ENCODE measurements at places on chromosomes 7 and 10.
A peak's percentile ranks its signal among the peaks of the same experiment; 100 is the strongest.

GRCh38 chr10:7647062-7647664 is 19.6 kb downstream of the ITIH5 start:
- DNase-seq: no peak

GRCh38 chr7:152403726-152404125 is 32.1 kb downstream of the KMT2C start:
- DNase-seq: no peak

DNA sequence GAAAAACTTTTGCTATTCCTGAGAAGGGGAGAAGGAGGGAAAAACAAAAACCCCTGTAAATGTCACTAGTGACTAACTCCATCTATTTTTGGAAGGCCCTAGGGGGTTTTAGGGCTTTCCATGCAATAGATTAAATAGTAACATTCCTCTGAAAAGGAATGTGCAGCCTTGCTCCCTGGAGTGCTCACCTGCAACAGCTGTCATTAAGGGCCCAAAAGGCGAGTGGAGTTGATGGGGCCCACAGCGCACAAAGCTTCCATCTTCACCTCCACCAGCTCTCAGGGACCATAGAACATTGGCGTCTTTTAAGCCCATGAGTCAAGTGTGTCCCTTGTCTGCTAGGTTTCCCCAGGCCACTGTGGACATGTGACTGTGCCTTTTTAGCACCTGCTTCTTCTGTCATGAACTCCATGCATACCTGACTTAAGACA is 58.0 kb upstream of the IL6 start:
- no peak for DNase-seq

- DNase-seq: no peak
Measured at GRCh38 chr7:123023126-123023525, 27.6 kb upstream of the TAS2R16 start.

DNA sequence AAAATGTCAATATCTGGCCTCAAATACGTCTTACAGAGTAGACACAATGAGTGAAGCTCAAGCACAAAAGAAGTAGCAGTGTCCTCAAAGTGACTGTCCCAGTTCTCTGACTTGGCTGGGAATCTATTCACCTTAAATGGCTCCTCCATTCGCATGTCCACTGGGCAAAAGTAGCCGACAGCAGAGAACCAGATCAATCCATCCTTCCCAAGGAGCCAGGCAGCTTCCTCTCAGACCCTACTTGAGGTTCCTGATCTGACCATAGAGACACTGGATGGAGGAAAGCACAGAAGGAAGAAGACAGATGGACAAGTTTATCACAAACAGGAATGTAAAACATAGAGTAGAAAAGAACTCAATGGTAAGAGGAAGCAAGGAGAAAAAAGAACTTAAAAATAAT is 53.5 kb downstream of the CDK6 start:
- DNase-seq: no peak

- DNase-seq: no peak
Measured at GRCh38 chr10:106224676-106225075, 939.8 kb downstream of the SORCS1 start.

DNA sequence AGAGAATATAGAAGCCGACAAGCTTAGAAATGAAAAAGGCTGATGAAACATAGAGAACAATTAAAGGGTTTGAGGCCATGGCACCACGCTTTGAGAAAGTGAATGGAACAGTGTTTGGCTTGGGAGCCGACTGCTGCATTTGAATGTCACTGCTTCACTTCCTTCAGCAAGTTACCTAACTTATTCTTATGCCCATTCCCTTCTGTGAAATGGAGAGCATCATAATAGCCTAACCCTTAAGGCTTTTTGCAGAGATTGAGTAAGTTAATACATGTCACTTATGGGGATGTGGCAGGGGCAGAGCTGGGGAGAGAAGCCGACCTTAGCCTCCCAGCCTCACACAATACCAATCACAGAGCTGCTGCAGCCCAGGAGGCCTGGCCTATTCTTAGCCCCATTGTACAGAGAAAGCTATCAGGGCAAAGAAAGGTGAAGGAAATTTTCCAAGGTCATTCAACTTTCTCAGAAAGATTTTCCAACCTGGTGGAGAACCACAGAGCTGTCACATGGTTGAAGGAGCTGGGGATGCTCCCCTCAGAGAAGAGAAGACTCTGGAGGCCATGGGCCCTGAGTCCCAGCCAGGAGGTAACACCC is 186.0 kb upstream of the GDF10 start:
- DNase-seq: no peak

DNA sequence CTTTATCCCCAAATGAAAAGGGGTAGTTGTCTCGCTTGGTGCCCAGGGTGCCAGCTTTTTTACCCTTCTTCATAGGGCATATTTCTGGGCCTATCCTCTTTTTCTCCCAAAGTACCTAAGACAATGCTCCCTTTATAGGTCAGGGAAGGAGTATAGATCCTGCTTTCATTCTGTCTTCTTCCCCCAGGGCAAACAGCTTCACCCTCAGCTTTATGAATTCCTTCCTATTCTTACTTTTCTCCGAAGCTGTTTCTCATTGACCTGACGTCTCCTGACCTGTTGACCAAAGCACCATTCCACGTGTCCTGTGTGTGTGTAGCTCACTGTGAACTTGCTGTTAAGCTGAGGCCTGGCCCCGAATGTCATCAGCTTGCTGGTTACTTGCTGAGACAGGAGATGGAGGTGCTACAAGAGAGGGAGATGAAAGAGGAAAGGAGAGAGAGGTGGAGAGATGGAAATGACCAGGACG is 48.9 kb downstream of the PYROXD2 start:
- DNase-seq: no peak

- DNase-seq: no peak
Measured at GRCh38 chr7:157467496-157468212, 130.8 kb downstream of the DNAJB6 start.

DNA sequence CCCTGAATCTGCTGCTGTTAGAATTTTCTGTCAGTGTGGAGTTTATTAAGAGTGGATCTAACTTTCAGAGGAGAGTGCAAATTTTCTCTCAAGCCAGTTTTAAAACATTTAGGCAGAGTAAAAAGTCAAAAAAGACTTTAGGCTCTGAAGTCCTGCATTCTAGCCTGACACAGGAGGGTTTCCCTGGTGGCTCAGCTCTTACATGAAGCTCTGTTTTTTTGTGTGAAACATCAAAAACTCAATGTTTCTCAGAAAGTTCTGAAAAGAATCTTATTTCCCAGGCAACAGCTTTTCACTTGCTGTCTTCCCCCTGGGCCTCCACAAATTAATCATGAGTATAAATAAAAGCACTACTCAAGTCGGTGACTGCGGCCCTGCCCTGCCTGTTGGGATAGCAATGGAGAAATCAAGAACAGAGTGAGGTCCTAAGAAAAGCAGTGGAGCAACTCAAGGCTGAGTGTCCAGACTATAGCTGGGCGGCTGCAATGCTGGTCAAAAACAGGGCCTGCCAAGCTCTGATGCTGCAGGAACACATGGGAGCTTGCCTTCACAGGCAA is 22.3 kb upstream of the WDR11 start:
- no peak for DNase-seq

- DNase-seq: no peak
Measured at GRCh38 chr7:131533566-131534561, 22.6 kb downstream of the PODXL start.

DNA sequence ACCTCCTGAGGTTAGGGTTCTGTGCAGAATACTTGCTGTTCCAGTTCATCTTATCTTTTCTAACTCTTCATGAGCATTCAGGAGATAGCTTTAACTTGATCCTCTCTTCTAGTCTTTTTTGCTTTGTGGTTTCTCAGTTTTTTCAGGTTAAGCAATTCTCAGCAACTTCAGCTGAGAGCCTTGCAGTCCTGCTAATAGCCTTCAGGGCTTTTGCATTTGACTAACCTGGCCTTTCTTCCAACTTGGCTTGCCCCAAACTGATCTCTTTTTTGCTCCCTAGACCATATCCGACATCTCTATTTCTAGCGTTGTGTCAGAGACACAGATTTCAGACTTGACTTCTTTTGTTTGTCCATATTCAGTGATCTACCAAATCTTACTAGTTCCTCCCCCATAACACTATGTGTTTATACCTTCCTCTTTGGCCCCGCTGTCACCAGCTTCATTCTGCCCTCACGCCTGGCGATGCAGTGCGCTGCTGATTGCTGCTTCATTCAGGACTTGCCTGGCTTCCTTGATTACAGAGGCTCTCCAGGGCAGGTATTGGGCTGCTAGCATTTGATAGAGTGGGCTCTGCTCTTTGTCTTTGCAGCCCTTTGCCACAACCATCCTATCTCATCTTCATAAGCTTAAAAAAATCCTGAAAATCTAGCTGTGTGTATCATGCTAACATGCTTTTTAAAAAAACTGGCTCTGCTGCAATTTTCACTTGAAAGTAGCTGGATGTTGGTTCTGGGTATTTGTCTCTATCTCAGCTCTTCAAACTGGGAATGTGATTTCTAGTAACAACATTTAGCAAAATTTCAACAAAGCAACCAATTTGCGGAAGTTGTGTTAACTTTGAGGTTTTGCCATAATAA is 9.6 kb downstream of the CUL1 start:
- DNase-seq: no peak

- no peak for DNase-seq
Measured at GRCh38 chr10:27611744-27612550, 107.8 kb downstream of the RAB18 start.

- no peak for DNase-seq
Measured at GRCh38 chr10:4343091-4343490, 482.9 kb upstream of the AKR1E2 start.

DNA sequence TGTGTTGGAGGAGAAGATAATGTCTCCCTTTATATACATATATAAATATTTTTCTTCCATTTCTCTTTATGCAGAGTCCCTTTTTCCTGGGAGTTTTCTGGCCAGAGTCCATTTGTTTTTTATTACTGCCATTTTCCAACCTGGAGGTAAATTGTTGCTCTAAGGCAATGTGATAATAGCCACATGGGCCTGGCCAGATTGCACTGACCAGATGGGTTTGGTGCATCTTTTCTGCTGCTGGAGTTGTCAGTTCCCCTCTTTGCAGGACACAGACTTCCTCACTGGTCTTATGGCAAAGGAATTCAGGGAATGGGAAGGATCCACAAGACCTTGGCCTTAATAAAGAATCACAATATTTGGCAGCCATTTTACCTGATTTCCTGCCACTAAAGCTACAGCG is 254.9 kb downstream of the SORCS3 start:
- no peak for DNase-seq

DNA sequence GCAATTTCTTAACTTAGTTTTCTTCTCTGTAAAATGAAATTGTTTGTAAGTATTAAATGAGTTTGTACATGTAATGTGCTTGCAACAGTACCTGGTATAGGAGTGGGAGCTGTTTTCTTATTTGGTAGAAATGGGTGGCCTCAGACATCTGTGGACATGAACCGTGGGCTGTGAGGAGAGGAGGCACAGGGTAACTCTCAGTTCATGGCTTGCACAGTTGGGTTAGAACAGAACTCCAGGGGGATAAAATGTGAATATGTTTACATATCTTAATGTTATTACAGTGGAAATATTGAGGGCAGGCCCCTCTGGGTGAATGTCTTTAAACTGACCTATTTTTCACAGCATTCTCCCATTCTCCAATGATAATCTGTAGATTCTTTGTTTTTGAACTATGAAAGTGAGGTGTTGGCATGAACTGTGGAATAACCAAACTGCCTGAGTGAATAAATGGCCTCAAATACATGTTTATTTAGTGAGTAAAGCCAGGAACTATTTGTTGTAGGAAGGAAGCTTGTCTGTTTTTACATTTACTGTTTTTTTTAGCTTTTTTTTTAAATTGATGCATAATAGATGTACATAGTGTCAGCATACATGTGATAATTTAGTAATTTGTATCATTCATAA is 2.6 kb downstream of the ABCA13 start:
- no peak for DNase-seq

- DNase-seq: peak; percentile 27
Measured at GRCh38 chr10:4704034-4704545, 121.9 kb upstream of the AKR1E2 start.

GRCh38 chr7:41828911-41829310 is 126.0 kb upstream of the INHBA start:
- no peak for DNase-seq

- DNase-seq: no peak
Measured at GRCh38 chr7:30521532-30521931, 16.9 kb upstream of the GGCT start.

GRCh38 chr7:132105096-132105495 is 471.2 kb downstream of the PLXNA4 start:
- DNase-seq: no peak

DNA sequence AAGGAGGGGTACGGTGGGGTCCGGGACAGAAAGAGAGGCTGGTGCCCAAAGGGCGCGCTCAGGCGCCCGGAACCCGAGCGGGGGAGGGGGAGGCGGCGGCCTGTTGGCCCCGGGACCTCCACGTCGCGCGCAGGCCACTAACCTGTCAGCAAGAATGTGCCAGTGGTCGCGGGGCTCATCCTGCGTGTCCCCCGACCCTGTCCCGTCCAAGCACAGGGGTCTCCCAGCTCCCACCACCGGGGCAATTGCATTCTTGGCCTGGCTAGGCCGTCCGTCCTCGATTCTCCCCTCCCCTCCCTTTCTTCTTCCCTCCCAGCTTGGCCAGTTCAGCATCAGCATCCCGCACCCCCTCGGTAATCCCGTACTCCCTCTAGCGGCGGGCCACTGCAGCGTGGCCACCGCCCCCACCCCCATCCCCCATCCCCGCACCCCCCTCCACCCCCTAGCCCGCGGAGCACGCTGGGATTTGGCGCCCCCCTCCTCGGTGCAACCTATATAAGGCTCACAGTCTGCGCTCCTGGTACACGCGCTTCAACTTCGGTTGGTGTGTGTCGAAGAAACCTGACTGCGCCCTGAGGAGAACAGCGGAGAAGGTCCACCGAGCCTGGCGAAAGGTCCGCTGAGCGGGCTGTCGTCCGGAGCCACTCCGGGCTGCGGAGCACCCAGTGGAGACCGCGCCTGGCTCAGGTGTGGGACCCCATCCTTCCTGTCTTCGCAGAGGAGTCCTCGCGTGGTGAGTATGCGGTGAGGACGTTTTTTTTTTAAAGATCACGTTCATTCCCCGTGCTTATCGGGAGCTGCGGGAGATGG is at the start of gene SGCE:
Gene SGCE, minus strand, starts transcription at position 286 of the 810 bp plus-strand sequence. Its CDS starts 35 bp downstream, at position 251.
- peak; percentile 59 for DNase-seq

GRCh38 chr10:131187926-131188325 is 123.6 kb downstream of the TCERG1L start:
- DNase-seq: no peak

DNA sequence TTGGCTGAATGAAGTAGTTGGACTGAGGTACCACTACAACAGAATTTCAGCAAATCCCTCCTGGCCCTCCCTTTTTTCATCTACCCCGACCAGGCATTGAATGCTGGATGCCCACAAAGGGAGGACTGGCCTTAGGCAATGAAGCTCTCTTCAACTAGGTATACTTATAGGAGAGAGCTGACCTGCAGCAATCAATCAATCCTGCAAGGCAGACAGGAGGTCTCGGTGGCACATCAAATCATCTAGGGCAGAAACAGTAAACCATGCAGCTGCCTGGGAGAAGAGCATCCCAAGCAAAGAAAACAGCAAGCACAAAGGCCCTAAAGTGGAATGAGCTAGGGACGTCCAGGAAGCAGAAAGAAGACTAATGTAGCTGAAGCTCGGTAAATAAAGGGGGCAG is 2.4 kb upstream of the ABRAXAS2 start:
- DNase-seq: no peak
